ENCODE measurements at places on chromosomes 5 and 9.

DNA sequence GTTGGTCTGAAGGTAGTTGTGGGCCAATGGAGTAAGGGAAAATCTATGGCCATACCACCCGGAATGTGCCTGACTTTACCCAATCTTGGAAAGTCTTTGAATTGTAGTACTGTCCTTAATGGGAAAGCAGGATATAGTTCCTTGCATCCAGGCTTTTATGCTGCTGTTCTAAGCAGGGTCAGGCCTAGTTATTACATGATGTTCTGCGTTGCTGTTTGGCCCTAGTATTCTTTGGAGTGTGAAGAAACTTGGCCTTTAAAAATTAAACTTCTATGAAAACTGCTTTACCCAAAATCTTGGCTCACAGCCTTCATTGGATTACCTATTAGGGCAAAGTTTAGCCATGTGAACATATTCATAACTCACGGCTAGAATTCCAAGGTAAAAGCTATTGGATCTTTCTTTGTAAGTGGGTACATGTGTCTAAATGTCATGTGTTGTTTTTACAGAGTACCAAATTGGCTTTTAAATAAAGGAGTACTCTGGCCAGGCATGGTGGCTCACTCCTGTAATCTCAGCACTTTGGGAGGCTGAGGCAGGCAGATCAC is 211.1 kb downstream of the DTWD2 start:
- no peak for DNase-seq

GRCh38 chr9:105406369-105406768 is 41.5 kb upstream of the FSD1L start:
- no peak for DNase-seq

DNA sequence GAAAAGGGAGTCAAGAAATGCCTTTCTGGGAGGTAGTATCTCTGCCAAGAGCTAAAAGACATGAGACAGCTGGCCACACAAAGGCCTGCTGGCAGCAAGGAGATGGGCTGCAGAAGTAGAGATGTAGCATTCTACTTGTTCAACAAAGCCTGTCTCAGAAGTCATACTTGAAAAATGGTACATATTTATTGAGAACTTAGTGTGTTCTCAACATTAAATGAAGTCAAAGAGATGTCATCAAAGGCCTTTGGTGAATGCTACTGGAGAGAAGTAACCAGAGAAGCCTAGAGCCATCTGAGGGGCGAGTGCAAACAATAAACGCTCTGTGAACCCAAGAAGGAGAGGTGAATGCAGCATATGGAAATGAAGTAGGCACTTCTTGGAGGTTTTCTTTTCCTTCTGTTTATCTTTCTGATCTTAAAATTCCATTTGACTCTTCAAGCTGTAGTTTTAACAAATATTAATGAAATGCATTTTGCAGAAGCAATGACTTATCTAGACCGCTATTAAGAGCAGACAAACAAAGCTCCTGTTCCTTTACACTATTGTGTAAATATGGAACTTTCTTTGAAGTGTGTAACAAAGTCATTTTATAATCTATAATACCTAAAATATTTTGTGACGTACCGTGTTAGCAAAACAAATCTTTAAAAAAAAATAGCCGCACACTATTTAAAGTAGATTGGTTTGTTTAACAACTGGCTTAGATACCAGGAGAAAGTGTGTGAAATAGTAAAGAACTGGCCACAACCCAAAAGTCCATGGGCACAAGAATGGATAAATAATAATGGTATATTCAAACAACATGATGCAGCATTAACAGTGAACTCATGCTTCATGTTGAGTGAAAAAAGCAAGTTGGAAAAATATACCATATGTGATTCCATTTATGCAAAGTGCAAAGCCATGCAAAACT is 70.2 kb downstream of the ZNF608 start:
- no peak for DNase-seq

DNA sequence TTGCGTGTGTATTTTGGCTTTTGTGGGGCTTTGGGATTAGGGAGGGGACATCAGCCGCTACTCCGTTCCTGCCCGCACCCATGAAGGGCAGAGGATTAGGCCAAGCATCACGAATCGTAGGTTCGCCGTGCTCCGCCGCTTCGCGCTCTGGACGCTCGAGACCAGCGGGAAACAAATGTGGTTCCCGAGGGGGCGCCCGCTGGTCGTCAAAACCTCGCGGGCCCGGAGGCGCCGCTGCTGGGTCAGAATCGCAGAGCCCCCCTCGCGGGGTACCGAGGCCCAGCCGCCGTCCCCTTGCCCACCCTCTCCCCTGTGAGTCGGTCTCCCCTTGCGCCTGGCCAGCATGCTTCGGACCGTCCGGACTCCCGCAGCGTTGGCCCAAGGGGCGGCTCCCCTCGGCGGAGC is 2.3 kb upstream of the PAX5 start:
- DNase-seq = no peak

DNA sequence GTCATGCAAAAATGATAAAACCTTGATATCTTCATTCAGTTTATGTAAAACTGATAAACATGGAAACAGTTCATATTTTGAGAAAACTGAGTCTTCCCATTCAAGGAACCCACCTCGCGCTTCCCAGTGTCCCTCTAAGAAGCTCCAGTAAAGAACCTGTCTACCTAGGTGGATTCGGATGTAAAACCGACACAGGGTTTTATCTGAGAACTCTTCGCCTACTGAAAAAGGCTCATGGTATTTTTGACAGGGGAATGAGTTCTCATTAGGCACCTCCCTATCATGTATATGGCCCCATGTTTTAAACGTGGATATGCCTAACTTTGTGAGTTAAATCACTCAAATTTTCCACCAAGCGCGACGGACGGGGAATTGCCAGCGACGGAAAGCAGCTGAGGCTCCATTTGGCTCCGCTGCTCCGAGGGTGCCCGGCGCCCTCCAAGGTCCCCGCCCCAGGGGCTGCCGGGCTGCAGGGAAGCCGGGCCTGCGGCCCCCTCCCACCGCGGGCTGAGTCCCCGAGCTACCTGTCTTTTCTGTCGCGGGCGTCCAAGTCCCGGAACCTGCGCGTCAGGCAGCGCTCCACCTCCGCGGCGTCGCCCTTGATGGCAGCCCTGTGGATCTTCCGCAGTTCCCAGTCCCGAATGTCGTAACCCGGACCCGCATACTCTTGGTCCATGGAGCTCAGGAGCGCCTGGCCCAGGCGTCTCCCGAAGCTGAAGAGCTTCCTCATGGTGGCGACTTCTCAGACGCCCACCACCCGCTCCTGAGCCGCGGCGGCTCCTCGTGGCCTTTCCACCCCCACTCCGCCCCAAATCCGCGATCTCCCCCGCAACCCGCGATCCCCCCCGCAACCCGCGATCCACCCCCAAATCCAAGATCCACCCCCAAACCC is 594 bp downstream of the ANKRD18A start:
- no peak for DNase-seq

GRCh38 chr5:149421372-149421685 is 42.2 kb upstream of the IL17B start:
- DNase-seq = no peak

- DNase-seq = no peak
These were observed 21.2 kb downstream of the TXNDC8 start for GRCh38 chr9:110316261-110317075.

GRCh38 chr5:73994963-73995362 is 369.0 kb downstream of the ARHGEF28 start:
- DNase-seq = no peak

DNA sequence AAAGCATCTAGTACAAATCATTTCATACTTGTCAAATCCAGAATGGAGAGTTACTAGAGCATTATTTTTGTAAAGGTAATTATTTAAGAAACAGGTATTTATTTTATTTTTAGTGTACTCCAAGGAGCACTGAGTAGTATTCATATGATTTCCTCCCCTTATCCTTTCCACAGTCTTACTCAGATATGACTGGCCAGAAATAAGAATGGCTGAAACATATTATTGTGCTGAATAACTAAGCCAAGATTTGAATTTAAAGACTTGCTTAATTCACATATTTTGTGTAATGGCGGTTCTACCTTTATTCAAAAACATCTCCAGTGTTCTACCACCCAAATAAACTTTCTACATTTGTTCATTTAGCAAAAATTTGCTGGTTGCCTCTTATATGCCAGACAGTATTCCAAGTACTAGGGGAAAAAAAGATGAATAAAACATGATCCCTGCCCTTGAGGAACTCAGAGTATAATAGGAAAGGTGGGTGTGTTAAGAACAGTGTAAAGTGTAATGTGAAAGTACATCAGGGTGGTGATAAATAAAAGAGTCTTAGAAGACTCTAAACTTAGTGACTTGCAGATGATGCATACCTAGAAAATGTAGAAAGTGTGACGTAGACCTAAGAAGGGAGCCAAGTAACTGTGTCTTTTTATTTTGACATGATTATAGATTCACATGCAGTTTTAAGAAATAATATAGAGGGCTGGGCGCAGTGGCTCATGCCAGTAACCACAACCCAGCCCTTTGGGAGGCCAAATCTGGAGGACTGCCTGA is 110.4 kb upstream of the GRHPR start:
- no peak for DNase-seq
